Pulmonary artery endothelial cell (primary cell): ENCODE measurements at places on chromosomes 2 and 18. TPM values are rescaled to one million over a fixed set of nuclear protein-coding genes. Genes with fewer than 3 reads are reported as not detected.

DNA sequence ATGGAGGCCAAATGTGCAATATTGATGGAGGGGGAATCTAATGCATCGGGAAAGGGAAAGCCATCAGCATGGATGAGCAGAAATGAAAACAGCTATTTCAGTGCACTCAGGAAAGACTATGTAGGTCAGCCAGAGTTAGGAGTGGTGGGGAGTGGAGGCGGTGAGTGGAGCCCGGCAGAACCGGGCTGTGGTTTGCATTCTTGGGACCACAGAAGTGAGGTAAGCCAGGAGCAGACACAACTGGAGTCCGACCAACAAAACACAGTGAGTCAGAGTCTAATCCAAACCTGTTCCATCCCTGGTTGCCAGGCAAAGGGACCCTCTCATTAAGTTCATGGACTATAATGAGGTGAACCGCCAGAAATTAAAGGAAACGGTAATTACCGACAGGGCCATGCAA lies 61.1 kb upstream of the RAB12 start:
- no peak for DNase-seq

FHOD3 gene
- 0.07 TPM in 2 replicates for total RNA-seq

- no peak for DNase-seq
Observed at GRCh38 chr18:48816554-48816953, 134.2 kb downstream of the SMAD7 start.

- DNase-seq = no peak
Observed at GRCh38 chr2:157657858-157658257, 29.2 kb upstream of the ACVR1C start.

DNA sequence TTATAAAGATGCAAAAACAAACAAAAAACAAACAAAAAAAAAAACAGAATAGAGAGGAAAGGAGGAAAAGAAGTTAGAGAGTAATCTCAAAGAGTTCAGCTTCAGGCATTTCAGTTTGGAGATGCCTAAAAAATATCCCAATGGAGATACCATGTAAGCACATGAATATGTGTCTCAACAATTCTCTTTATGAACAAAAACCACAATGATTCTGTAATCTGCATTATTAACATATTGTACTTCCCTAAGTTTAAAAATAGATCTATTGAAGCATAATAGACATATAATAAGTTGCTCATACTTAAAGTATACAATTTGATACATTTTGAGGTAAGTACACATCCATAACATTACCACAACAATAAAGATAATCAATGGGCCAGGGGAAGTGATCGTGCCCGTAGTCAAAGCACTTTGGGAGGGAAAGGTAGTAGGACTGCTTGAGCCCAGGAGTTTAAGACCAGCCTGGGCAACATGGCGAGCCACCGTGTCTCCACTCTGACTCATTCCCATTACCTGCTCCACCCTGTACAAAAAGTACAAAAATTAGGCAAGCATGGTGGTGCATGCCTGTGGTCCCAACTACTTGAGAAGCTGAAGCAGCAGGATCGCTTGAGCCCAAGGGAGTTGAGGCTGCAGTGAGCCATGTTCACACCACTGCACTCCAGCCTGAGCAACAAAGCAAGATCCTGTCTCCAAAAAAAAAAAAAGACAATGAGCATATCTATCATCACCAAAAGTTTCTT lies 158.9 kb downstream of the ATAD2B start:
- no peak for DNase-seq
